ENCODE measurements at places on chromosomes 3 and 15.

DNA sequence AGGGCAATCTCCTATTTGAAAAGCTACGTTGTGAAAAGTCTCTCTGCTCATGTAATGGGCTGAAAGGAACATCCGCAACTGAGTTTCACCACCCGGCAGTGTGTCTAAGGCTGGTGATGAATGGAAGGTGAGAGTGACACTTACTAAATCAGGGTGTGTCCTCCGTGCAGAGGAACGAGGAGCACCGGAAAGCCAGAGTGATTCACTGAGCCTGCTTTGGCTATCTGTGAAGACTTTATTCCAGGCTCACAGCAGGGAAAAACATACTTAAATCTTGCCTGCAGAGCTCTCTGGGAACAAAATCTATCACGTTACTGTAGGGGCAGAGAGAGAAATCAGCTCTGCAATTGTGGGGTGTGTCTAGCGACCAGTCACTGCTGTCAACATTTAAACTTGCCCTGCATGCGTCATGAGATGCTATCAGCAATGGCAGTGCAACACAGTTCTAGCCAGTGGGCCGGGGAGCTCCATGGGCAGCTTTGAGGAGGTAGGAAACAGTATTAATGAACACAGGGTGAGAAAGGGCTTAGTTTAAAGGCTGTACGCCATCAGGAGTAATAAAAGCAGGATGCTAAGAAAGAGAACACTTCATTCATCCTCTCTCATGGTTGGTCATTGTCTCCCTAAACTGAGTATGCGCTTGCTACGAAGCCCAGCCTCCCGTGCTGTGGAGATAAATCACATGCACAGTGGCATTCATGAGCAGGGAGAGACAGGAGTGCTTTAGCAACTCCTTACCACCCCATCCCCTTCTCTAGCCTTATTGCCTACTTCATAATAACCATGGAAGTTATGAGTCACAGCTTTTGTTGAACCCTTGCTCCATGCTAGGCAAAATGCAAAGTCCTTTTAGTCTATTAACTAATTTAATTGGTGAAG is 542.7 kb upstream of the ADAMTS9 start:
- DNase-seq: no peak

DNA sequence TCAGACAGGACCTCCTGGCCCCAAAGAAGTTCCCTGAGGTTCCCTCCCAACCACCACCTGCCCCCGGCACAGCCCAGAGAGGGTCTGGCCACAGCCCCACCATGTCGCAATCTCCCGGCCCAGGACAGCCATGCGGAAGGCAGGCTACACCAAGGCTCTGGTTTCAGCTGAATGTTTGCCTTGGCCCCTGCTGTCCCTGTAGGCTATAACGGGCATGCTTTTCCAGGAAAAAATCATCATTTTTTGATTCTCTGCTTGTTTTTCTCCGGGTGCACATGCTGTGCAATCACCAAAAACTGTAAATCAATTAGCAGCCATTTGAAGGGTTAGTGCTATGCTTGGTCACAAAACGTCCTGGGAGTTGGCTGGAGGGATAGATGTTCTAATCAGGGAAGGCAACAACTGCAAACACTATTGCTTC is 142.7 kb upstream of the IGF1R start:
- no peak for DNase-seq

- DNase-seq: no peak
Observed at GRCh38 chr3:140563206-140563760, 114.6 kb upstream of the TRIM42 start.

DNA sequence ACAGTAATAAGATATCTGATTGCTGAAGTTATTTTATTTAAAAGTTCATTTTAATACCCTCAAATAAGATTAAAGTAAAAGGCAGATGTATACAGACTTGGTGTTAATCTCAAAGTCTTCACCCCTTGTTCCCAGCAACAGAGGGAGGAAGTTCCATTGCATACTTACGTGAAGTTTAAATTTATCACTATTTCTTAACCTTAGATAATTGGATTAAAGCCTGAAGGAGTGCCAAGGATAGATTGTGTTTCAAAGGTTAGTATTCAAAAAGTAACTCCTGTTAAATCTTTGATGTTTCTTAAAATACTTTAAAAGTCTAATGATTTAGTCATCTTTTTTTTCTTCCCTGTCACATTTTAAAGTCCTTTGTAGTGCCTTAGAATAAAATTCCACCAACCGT is 39.3 kb downstream of the ATP1B3 start:
- no peak for DNase-seq

- DNase-seq: no peak
Observed at GRCh38 chr3:61682671-61683548, 121.5 kb downstream of the PTPRG start.

DNA sequence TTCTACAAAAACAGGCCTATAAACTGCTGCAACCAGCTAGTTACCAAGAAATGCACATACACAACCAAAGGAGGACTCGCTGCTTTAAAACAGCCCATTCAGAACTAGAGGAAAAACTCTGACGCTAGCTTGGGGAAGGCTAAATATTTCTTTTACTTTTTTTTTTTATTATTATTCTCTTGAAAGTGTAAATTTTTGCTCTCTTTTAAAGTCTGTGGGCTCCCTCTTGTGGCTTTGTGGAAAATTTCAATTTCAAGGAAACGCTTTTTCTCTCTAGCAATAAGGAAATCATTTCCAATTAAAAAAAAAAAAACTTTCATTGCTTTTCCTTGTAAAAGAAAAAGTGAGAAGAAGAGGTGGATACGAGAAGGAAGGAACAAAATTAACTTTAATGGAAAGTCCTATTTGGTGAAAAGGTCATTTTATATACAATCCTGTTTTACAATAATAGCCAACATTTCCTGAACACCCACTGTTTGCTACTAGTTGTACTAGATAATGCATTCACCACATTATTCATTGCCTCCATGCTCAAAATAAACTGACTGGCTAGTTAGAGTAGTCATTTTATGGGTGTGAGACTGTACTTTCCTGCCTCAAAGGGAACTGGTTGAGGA is 51.2 kb upstream of the SAMMSON start:
- DNase-seq: peak; percentile 14

- DNase-seq: no peak
Observed at GRCh38 chr3:149233323-149233722, 11.7 kb upstream of the CP start.

DNA sequence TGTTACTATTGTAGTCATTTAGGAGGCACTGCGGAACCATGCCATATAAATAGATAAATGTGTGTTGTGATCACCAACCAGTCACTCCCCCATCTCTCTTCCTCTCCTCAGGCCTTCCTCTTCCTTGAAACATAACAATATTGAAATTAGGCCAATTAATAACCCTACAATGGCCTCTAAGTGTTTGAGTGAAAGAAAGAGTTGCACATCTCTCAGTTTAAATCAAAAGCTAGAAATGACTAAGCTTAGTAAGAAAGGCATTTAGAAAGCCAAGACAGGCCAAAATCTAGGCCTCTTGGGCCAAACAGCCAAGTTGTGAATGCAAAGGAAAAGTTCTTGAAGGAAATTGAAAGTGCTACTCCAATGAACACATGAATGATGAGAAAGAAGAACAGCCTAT is 8.1 kb upstream of the DNASE1L3 start:
- DNase-seq: no peak

- DNase-seq: no peak
Observed at GRCh38 chr3:187323091-187323490, 31.6 kb upstream of the MASP1 start.

DNA sequence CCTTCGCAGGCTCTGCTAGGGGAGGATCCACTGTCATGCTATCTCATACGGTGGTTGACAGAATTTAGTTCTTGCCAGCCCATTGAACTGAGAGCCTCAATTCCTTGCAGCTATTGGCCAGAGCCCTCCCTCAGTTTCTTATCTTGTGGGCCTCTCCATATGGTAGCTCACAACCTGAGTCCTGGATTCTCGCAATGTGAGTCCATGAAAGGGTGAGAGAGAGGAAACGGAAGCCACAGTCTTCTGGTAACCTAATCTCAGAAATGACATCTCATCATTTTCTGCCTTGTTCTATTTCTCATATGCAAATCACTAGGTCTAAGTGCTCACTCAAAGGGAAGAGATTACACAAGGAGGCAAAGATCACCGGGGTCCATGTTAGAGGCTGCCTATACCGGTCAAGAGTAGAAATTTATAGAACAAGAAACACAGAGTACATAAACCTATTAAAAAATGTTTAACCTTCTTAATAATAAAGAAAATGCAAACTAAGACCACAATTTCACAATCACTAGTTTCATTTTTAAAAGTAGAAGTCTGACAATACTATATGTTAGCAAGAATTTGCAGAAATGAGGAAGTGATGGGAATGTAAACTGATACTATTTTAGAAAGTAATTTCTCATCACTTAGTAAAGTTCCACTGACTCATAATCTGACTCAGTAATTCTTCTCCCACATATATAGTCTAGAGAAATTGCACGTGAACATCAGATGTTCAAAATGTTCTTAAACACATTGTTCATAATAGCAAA is 378.4 kb upstream of the AGTR1 start:
- no peak for DNase-seq

DNA sequence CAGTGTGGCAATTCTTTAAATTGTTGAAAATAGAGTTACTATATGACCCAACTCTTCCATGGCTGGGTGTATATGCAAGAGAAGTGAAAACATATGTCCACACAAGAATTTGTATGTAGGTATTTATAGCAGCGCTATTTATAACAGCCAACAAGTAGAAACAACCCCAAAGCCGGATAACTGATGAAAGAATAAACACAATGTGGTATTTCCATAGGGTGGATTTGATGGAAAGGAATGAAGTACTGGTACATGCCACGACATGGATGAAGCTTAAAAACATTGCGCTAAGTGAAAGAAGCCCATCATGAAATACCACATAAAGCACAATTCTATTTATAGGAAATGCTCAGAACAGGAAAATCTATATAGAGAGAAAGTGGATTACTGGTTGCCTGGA is 554.5 kb downstream of the AGBL1 start:
- no peak for DNase-seq

GRCh38 chr3:169528289-169528688 is 135.2 kb downstream of the MECOM start:
- DNase-seq: no peak

- no peak for DNase-seq
Observed at GRCh38 chr3:112930771-112931170, 44.1 kb downstream of the CD200R1 start.

DNA sequence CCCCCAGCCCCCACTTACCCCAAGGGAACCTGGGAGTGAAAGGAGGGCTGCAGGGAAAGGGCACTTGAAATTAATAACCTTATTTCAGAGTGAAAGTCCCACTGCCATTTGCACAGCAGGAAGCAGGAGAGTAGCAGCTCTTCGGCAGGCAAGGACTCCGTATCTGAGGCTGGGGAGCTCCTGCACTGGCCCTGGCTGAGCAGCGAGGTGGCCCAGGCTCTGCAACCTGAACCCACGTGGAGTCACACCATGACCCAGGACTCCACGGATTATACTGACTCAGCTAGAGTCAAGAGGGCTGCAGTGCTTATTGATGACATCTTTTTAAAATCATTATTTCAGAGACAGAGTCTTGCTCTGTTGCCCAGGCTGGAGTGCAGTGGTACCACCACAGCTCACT is 214.5 kb downstream of the XXYLT1 start:
- DNase-seq: no peak

GRCh38 chr3:154616298-154616697 is 186.3 kb upstream of the GPR149 start:
- DNase-seq: no peak

- no peak for DNase-seq
Observed at GRCh38 chr3:27568393-27568792, 84.2 kb upstream of the SLC4A7 start.

GRCh38 chr3:160735826-160736225 is 20.2 kb upstream of the PPM1L start:
- DNase-seq: no peak

DNA sequence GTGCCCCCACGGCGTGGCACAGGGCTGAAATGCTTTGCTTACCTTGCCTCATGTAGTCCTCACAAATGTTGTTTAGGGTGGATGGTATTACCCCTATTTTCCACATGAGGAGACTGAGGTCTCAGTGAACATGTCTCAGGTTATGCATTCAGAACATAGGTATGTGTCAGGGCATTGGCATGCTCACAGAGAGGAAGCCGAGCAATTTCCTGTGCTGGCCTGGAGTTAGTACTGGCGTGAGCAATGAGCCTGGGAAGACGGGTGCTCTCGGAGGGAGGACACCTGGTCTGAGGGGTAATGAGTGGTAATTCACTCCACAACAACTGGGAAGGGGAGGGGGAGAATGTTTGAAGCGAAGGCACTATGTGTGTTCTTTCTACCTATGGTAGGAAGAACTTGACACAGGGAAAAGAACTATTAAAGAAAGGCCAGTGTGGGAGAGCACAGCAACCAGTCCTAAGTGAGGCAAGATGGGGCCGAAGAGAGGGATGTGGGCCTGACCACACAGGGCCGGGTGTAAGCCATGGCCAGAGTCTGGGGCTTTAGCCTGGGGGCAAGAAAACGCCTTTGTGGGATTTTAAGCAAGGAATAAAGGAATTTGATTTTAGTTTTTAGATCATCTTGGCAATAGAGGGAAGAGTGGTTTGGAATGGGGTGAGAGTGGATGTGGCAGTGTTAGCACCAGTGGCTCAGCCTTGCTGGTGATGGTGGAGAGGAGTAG is 4.9 kb upstream of the FAM131A start:
- DNase-seq: peak; percentile 91

DNA sequence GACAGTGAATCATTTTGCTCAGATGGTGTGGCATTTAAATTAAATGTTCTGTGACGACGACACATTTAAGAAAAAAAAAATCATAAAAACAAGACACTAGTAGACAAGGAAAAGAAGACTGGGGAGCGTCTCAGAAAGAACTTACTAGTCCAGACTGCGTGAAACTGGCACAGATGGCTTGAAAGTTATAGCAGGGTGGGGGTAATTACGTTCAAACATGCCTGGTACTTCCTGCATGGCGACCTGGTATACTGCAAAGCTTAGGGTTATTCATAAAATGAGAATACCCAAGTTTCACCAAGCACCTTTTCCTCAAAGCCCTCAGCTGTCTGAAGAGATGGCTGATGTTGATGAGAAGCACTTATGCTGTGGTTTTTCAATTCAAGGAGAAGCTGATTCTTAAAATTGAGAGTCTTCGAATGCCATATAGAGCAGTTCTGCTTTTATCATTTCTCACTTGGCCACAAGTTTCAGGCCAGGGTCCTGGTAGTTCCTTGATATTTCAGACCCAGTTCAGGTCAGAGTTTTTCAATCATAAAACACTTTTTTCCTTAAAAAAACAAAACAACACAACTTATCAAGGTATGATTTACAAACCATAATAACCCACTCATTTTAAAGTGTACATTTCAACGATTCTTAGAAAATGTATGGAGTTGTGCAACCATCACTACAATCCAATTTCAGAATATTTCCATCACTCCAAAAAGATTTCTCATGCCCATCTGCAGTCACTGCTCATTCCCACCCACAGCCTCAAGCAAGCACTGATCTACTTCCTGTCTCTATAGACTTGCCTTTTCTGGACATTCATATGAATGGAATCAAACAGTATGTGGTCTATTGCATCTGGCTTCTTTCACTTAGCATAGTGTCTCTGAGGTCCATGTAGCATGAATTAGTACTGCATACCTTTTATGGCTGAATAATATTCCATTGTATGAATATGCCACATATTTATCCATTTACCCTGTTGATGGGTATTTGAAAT is 24.7 kb downstream of the PCOLCE2 start:
- no peak for DNase-seq

All from glomerular endothelial cell (primary cell).